RKO (cell line): ENCODE measurements at places on chromosomes 12 and 14.

DNA sequence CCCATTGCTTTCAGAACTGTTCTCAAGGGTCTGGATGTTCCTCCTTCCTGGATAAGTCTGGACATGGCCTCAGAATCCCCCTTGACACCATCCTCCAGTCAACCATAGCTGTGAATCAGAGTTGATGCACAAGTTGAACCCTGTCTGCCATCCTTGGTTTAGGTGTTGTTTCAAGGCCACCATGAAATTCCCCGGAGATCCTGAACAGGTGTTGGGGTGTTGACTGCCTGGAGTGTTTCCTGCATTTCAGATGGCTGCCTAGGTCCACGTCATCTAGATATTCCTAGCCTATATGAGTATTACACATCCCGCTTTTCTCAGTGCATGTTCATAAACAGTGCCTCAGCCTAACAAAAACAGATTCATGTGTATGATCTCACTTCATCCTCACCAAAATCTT is 86.7 kb upstream of the PWP1 start:
- no peak for DNase-seq

GRCh38 chr12:128906485-128907137 is 53.3 kb downstream of the GLT1D1 start:
- no peak for DNase-seq

DNA sequence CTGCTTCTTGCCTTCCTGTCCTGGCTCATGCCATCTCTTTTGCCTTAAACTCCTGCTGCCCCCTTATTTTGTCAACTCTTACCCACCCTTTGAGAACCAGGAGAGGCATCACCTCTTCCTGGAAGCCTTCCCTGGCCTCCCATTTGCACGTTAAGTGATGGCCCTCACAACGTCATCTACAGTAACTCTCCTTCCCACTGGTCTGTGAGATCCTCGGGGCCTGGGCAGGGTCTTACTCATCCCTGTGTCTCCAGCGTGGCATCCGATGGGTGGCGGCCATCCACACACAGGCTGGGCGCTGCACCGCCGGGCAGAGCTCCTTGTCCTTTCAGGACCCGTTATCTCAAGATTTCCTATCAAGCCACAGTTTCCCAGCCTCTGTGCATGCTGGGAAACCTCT is 16.8 kb upstream of the CACNA2D4 start:
- no peak for DNase-seq

GRCh38 chr12:5794156-5794555 is 150.9 kb downstream of the ANO2 start:
- DNase-seq: no peak

DNA sequence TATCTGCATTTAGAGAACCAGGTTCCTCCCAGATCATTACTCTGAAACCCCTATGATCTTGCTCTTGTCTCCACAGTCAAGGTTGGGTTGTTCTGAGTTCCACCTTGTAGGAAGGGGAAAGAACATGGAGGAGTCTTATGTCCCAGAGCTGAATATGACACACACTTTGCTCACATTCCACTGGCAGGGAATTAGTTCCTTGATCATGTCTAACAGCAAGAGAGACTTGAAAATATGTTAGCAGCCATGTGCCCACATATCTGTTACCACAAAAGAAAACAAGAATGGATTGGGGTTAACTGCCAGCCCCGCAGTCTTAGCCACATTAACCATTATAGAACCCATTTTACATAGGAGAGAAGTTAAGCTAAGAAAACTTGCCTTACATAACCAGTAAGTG is 71.1 kb upstream of the MDM1 start:
- DNase-seq: no peak

- no peak for DNase-seq
Observed at GRCh38 chr14:105358140-105358846, 40.0 kb upstream of the TEX22 start.

- DNase-seq: no peak
Observed at GRCh38 chr12:111055181-111055880, 135.0 kb upstream of the MYL2 start.

- no peak for DNase-seq
Observed at GRCh38 chr12:57203201-57203600, 13.4 kb upstream of the NXPH4 start.

GRCh38 chr12:89340861-89341260 is 11.4 kb downstream of the DUSP6 start:
- no peak for DNase-seq

DNA sequence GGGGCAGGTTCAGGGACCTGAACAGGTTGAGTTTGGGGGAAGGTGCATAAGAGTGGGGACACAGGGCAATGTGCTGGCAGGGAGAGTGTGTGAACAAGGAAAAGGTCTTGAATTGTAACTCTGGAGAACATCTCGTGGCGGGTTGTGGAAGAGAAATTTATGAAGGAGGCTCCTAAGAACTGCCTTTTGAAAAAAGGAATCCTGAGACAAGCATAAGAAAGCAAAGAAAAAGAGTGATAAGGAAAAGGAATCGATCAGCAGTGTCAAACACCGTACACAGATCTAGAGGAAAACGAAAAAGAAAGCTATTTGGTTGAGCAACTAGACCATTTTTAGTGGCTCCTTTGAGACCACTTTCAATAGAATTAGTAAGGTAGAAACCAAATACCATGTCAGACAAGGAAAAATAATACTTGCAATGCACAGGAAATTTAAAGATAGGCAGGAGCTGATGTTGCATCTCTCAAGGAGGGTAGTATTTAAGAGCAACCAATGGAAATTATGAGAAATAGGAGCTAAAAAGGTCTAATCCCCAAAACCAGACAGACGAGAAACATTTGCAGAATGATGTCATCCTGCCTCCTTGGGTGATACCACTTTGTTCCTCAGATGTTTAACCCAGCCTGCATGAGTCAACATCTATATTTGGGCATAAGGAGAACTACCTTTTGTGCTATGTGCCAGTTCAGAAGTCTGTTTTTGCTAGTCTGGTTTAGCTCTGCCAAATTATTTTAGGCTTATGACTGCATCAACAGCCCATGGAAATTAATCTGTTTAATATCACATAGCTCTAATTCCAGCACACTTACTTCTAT is 64.5 kb upstream of the STK38L start:
- DNase-seq: peak; percentile 81
